ENCODE measurements at places on chromosomes 5 and 9. TPM values are rescaled to one million over a fixed set of nuclear protein-coding genes. Genes with fewer than 3 reads are reported as not detected.

The PCDHB8 gene
- 0.59 TPM for total RNA-seq

- no peak for DNase-seq
Measured at GRCh38 chr5:150523472-150524350, 15.8 kb downstream of the NDST1 start.

DNA sequence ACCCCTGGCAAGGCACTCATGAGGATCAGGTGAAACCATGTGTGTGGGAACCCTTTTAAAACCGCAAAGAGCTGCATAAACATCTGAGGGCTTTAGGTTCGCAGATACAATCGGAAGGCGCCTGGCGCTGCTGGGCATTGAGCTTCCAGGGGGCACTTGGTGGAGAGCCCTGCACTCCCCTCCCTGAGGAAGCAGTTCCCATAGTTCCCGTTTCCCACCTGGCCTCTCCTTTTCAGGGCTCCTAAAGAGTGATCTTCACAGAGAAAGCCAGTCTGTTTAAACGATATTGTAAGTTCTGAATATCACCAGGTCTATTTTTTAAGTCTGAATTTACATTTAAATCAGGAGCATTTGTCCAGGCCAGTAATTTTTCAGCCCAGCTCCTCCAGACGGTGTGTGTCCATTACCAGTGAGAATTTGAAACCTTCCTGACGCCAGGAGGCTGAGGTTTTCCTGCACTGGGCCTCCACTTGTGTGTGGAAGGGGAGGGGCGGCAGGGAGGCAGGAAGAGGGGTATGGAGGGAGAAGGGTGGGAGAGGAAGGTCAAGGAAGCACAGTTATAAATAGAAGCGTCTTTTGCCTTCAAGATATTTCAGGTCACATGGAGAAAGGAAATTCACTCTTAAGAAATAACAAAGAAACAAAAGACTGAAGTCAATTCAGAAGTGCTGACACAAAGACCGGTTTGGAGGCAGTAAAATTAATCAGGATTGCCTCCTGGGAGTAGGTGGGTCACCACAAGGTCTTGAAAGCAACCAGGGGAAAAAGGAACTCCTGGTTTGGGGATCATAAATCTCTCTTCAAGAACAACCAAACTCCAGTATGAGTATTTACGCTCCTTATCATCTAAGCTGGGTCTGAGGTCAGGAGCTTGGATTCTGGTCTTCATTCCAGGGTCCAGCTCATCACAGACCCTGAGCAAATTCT lies 14.3 kb upstream of the MGAT1 start:
- DNase-seq, result no peak

GRCh38 chr5:156376751-156377150 lies 49.8 kb downstream of the SGCD start:
- no peak for DNase-seq

DNA sequence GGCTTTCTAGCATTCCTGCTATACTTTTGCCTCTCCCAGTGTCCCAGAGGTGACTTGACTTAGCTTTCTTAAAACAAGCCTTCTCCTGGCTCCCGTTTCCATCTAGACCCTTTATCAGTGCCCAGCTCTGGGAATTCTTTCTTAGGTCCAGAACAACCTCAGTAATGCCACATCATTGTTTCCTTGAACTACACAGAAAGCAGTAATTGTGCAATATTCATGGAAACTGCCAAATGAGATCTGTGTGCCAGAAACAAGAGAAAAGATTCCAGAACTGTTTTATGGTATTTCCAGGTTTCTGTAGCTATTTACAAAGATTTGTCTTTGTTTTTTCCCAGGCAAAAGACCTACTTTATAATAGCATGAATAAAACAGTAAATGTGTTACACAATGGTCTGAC lies 391.3 kb downstream of the SLCO4C1 start:
- DNase-seq, result no peak

DNA sequence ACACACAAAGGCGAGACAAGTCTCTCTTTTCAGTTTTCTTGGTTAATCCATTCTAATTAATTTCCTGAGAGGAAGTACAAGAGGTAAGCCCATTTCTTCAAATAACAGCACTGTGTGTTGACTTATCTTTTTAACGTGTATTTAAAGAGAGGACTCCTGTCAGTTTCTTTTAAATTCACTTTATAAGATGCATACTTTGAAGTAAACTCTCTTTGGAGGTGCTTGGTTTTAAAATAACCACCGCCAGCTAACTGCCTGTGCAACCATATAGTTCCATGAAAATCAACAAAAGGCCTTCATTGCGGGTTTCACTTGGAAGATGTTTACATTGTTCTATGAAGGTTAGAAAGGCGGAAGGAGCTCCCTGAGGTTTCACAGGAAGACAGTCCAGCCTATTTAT lies 13.1 kb upstream of the SERINC5 start:
- no peak for DNase-seq

The GRXCR2 gene
- not detected for total RNA-seq

The CNTNAP3B gene
- 4.4 TPM for total RNA-seq

- DNase-seq, result no peak
Measured at GRCh38 chr5:77558266-77558665, 66.2 kb upstream of the WDR41 start.

DNA sequence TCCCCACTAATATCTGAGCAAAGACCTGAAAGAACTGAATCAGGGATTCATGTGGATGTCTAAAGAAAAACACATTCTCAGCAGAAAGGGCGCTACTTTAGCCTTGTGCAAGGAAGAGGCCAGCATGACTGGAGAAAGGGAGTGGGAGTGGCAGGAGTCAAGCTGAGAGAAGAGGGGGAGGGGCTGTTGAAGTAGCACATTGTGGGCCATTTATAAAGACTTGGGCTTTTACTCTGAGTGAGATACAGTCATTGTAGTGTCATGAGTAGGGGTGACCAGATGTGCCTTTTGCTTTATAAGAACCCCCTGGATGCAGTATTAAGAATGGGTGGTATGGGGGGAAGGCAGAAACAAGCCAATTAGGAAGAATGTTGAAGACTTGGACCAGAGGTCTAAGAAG lies 452.8 kb downstream of the ENC1 start:
- no peak for DNase-seq

GRCh38 chr9:73039271-73040263 lies 86.7 kb upstream of the ALDH1A1 start:
- no peak for DNase-seq

The NR2F1 gene
- total RNA-seq, result 4.9 TPM

- no peak for DNase-seq
Measured at GRCh38 chr5:73825736-73826135, 199.7 kb downstream of the ARHGEF28 start.

DNA sequence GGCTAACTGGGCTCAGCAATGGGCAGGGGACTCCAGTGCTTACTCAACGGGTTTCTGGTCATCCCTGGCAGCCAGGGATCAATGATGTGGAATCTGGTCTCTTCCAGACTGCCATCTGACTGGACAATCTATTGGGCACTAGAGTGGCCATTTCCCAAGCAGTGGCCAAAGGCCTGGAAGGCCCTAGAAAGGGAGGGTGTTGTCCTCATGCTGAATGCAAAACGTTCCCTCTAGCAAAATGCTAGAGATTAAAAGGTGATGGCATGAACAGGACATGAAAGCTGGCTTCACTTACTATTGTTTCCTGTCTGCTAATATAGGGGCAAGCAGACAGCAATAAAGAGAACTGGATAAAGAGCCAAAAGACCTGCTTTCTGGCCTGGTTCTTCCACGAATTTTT lies 254.2 kb upstream of the PANK3 start:
- no peak for DNase-seq

DNA sequence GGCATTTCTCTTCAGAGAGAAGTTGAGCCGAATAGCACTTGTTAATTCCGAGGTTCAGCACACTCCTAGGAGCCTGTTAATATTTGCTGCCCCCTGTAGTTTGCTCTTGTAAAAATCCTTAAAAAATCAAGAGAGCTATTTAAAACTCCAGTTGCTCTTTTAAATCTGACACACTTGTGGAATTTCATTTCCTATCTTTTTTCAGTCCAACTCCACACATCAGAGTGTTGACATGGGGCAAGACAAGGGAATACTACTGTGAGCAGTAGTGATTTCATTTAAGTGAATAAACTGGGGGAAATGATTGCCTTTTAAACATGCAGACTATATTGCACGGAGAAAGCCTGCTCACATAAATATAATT lies 1096.3 kb upstream of the DMAC1 start:
- no peak for DNase-seq

- DNase-seq, result no peak
Measured at GRCh38 chr9:84285381-84285780, 55.2 kb downstream of the SLC28A3 start.

The C9 gene
- not detected for total RNA-seq

DNA sequence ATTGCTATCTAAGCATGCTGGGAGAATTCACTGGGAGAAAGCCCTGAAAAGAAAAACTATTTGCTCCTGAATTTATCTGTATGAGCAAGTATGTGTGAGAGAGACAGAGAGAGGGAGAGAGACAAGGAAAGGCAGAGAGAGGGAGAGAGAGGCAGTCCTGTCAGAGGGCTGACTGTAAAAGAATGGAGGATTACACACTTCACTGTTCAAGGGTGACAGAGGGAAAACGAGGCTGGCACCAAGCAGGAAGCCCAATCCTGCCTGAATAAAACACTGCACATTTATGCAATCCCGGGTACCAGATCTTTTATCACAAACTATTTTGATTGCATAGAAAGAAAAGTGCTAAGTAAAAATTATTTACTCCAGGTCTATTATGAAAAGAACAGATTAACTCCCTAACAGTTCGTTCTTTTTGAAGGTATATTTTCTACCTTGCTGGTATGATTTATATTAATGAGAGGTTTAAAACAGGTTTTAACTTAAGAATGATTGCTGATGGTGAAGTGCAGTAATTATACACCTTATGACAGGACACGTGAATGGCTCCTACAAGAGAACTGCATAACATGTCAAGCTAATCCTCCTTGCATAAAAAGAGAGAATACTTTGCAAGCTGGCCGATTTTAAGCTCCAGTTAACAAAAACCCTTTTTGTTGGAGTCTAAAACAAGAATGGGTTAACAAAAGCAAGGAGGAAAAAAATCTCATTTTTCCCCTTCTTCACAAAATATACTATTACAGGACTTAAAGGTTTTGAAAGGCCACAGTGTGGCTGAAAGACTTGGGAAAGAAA lies 82.5 kb downstream of the NFIB start:
- no peak for DNase-seq

GRCh38 chr5:172050080-172050479 lies 43.6 kb upstream of the FBXW11 start:
- DNase-seq, result no peak

DNA sequence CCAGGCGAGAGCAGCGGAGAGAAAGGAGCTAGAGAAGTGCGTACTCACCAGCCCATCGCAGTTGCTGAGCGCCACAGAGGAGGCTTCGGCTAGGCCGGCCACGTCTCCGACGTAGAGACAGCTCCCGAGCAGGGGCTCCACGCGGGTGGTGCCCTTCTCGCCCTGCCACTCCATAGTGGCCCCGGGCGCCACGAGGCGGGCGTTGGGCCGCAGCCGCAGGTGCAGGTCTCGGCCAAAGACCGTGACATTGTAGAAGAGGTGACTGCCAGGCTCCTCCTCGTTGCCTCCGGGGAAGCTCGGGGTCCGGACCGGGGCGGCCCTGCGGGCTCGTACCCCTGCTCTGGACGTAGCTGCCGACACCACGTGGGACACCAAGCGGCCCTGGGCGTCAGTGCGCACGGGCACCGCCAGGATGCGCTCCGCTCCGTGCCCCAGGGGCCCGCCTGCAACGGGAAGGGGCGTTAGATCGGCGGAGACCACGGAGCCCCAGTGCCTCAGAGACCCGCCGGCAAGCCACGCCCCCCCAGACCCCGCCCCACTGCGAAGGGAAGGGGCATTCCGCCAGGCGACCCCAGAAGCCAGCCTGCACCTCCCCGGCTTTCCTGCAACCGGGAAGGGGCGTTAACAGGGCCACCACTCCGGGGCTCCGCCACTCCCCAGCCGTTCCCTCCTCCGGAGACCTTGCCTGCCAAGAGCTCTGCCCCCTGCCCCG lies 1.4 kb downstream of the ADAMTS2 start:
- DNase-seq, result no peak

GRCh38 chr9:136237486-136238341 lies 7.9 kb downstream of the QSOX2 start:
- DNase-seq, result no peak

GRCh38 chr9:93815135-93815534 lies 140.0 kb downstream of the BARX1 start:
- DNase-seq, result no peak

DNA sequence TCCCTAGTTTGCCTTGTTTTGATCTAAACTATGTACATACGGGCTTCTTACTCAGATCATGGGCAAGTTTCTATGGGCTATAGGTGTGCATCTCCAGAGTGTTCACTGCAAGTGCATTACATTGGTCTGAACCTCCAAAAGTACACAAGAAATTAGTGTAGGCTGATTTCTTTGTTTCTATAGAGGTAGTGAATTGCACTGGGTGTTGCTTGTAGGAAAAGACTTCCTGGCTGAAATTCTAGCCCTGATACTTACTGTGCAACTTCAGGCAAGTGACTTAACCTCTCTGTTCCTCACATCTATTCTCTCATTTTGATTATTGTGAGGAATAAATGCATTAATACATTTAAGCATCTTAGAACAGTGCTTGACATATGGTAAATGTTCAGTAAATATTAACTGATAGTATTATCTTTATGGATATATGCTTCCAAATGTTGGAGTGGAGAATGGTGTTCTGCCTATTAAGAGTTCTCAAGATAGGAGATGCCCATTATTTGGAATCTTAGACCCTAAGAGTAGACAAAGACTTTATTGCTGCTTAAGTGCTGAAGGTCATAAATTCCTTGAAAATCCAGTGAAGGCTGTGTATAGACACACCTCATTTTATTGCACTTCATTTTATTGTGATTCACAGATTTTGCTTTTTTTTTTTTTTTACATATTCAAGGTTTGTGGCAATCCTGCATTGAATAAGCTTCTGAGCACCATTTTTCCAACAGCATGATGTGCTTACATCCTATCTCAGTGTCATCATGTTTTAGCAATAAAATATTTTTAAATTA lies 38.4 kb upstream of the TLR4 start:
- DNase-seq, result no peak

DNA sequence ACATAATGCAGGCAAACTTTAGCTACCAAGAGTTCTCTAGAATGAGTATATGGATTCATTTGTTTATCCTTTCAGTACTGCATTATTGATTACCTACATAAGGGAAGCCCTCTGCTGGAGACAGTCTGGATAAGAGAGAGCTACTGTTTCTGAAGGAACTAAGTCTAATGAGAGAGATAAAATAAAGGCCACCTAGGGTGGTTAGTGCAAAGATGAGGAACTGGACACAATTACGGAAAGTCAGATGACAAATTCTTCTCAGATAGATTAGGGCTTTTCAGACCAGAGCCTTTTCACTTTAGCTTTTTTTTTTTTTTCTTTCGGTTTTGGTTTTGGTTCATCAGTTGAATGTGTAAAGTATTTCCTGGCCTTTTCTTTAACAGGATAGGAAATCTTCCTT lies 31.3 kb downstream of the ISOC1 start:
- DNase-seq, result no peak

DNA sequence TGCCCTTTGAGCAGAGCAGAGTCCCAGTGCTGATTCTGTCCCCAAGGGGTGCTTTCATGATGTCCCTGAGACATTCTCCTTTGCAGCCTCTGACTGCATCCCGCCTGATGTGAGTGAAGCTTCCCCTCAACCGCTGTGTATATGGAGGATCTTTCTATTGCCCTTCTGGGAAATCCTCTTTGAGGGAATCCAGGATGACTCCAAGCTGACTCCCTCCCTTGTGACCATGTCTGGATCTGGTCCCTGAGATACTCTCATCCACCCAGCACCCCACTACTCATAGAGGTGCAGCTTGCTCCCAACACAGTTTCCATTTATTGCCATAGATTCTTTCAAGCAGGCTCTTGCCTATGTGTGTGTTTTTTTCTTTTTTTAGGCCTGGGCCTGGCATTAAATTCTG lies 216.5 kb downstream of the SEC61B start:
- no peak for DNase-seq

GRCh38 chr9:96027251-96028131 lies 152.0 kb downstream of the ERCC6L2 start:
- no peak for DNase-seq

The DOK3 gene
- 8.9 TPM for total RNA-seq

- no peak for DNase-seq
Measured at GRCh38 chr9:14245901-14246525, 67.9 kb downstream of the NFIB start.

Data from left colon (tissue), 2 donors.